Panc1 (cell line): ENCODE measurements at places on chromosomes 12 and 14. TPM values are rescaled to one million over a fixed set of nuclear protein-coding genes. Genes with fewer than 3 reads are reported as not detected.

B4GALNT3 gene
- 2.3 TPM for total RNA-seq

SLC5A8 gene
- total RNA-seq, result not detected

MIPOL1 gene
- total RNA-seq, result 12.8 TPM

MRPL52 gene
- 89.5 TPM for total RNA-seq

TMPRSS12 gene
- not detected for total RNA-seq

EML5 gene
- 0.10 TPM for total RNA-seq

CRIP1 gene
- 1,056 TPM for total RNA-seq

PPP4R4 gene
- 1.1 TPM for total RNA-seq

GMFB gene
- 54.2 TPM for total RNA-seq

DIO2 gene
- 0.05 TPM for total RNA-seq

BIN2 gene
- total RNA-seq, result 0.39 TPM

PRH2 gene
- not detected for total RNA-seq

KRT6C gene
- not detected for total RNA-seq
